Cerebellar nuclear complex (tissue), 1 donor: ENCODE measurements at places on chromosomes 16 and 17.

- no peak for DNase-seq
Measured at GRCh38 chr17:73684183-73684582, 39.9 kb upstream of the SDK2 start.

DNA sequence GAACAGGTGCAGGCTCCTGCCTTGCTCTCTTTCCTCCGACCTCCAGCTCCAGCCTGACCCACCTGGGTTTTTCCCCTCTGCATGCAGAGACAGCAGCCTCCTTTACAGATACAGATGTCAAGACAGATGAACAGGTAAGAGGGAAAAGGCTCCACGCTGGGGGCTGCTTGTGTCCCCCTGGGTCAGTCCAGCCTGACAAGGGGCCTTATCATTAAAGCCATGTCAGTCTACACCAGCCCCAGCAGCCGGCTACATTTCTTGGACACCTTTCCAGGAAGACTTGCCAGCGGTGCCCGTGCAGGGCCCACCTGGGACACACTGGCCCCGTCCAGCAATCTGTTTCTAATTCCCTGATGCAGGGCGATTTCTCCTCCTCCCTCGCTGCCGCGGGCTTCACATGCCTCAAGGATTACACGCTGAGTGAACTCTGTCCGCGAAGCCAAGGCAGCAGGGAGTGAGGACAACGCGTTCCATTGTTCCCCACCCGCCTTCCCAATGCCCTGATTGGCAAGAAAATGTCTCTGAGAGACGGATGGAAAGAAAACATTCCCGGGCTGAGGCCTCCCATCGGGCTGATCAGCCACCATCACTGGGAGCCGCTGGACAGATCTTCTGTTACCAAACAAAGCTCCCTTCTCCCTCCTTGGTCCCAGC is 184.7 kb downstream of the C16orf95 start:
- DNase-seq, result no peak

- DNase-seq, result no peak
Measured at GRCh38 chr16:4599037-4599436, 15.7 kb downstream of the UBALD1 start.

DNA sequence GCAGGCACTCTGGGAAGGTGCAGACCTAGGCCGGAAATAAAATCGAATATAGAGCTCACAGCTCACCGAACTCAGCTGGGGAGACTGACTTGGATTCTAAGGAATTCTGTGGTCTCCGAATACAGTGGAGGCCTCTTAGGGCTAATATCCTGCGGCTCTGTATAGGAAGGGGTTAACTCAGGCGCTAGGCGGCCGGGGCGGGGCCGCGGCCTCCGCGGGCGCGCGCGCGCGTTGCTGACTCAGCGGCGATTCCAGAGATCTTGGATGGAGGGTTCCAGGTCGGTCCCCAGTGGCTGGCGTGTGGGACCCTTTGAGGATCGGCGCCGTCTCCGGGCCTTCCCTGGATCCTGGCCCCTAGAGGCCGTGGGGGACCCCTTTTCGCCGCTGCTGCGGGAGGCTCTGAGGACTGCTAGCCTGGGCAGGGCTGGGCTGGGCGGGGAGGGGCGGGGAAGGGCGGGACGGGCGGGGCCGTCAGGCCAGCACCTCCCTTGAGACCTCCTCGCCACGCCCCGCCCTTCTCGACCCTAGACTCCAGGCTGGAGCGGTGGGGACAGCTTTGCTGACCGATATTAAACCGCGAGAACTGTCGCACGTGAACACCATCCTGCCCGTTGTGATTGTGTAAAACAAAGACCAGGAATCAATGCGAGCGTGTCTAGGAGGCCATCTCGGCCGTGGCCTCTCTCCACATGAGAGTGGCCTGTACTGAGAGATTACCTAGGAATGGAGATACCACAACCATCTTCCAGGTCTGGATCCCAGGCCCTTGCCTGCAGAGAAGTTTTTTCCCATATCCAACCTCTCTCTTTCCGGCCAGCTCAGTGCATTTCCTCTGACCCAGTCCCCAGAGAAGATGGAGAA is 1.4 kb upstream of the PLEKHH3 start:
- DNase-seq, result peak; percentile 72

DNA sequence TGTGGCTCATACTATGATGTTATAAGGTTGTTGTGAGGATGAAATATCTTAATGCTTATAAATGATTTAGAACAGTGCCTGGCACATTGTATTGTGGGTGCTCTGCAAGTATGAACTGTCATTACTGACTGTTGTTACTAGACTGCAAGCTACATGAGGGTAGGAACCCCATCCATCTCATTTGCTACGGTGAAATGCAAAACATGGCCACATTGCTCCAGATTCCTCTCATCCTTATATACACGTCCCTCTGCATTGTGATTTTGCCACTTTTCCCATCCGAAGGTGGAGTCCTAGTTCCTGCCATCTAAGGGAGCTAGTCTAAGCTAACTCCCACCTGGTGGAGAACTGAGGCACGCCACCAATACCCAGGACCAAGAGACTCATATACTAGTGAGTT is 29.8 kb downstream of the HSBP1 start:
- no peak for DNase-seq

DNA sequence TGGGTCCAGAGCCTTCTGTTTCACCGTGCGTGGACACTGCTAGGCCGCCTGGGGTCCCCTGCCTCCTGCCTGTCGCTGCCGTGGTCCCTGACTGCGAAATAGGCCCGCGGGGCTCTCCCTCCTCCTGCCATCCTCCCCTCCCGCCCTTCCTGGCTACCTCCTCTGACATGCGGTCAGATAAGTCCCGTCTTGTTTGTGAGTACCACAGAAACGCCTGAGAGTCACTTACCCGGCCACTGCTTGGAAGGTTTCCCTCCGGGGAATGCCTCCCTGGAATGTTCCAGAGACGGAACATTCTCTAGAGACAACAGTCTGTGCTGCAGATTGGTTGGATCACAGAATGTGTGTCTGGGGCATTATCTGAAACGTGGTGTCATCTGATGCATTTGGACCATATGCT is 22.7 kb downstream of the CIBAR2 start:
- no peak for DNase-seq

- DNase-seq, result no peak
Measured at GRCh38 chr17:50576864-50577263, 16.3 kb downstream of the CACNA1G start.

GRCh38 chr16:57627184-57627871 is 1.1 kb upstream of the ADGRG1 start:
- no peak for DNase-seq

DNA sequence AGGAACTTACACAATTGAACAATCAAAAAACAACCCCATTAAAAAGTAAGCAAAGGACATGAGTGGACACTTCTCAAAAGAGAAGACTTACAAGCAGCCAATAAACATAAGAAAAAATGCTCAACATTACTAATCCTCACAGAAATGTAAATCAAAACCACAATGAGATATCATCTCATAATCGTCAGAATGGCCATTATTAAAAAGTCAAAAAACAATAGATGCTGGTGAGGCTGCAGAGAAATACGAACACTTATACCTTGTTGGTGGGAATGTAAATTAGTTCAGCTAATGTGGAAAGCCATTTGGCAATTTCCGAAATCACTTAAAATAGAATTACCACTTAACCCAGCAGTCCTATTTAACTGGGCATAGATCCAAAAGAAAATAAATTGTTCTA is 301.9 kb upstream of the KCNJ16 start:
- no peak for DNase-seq

- no peak for DNase-seq
Measured at GRCh38 chr17:62882284-62882683, 74.2 kb upstream of the MARCHF10 start.

DNA sequence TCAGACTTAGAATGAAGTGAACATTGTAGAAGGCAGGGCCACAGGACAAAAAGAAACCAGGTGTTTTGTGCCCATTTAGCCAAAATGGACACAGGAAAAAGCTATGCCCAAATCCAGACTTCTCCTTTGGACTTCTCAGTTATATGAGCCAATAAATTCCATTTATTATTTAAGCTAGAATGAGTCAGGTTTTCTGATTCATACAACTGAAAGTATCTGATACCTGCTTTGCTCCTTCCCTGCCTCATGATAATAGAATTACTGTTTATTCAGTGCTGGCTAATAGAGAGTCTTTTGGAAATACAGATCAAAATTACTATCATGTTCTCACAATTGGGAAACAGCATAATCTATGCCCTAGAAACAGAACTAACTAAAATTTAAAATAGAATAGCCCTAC is 8.7 kb upstream of the CPD start:
- DNase-seq, result no peak

DNA sequence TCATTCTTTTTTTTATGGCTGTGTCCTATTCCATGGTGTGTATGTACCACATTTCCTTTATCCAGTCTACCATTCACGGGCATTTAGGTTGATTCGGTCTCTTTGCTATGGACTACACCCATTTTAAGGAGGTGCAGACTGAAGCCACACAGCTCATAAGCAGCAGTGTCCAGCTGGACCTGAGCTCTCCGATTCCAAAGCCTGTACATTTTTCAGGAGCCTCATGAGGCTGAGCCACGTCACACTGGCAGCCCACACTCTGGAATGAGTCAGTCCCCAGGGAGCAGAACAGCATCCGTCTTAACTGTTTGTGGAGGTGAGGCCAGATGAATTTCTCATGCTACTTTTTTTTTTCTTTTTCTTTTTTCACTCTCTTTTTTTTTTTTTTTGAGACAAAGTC is 116.1 kb downstream of the C16orf95 start:
- DNase-seq, result no peak

- no peak for DNase-seq
Measured at GRCh38 chr16:73385696-73386095, 337.8 kb upstream of the ZFHX3 start.

- no peak for DNase-seq
Measured at GRCh38 chr17:61984821-61985220, 57.0 kb upstream of the INTS2 start.

GRCh38 chr17:40356990-40357881 is 7.3 kb downstream of the GJD3 start:
- DNase-seq, result no peak

GRCh38 chr17:49595980-49596379 is 20.3 kb downstream of the NXPH3 start:
- DNase-seq, result no peak

DNA sequence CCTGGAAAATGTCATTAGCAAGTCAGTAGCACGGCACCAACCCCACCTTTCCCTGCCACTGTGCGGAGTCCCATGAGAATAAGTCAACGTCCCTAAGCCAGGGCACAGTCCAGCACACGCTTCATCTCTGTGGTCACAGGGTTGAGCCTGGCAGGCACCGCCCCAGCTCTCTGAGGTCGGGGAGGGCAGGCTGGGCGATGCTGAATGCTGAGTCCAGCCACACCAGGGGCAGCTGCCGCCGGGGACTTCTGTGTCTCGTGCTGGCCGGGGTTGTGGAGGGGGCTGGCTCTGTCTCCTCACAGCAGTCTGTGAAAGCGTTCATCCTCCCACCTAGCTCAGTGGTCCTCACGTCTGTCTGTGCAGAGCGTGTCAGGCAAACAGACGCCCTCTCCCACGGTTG is 53.2 kb downstream of the BANP start:
- DNase-seq, result no peak

DNA sequence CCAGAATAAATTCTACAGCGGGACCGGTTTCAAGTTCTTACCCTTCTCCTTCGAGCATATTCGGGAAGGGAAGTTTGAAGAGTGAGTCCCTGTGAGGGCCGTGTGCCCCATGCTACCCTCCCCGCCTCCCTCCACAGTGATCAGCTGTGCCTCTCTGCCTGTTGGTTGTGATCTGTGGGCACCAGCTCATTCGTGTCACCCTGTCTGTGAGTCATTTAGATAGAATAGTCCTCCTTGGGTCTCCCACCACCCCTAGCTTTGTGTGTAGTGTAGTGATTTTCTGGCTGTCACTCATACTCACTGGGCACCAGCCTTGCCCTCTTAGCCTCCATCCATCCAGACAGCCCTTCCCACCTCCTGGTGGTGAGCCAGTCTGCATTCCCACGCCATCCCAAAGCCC is 15.0 kb upstream of the NAGLU start:
- no peak for DNase-seq

DNA sequence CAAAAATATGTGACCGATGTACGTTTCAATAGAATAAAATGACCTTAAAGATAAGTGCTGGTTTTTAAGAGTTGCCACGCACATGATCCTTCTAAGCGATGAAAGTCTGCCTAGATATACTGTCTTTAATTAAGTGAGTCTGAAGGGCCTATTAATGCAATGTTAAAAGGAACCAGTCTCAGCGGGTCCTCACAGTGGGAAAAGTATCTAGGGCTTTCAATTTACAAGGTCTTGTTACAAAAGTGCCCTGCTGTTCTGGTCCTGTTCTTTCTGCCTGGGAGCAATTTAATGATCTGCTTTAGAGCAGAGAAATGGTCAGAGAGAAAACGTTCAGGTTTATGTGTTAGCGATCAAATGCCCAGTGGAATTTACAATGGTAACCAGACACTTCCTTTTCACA is 864.0 kb downstream of the KCNJ2 start:
- DNase-seq, result no peak

- DNase-seq, result no peak
Measured at GRCh38 chr17:46212634-46213435, 19.6 kb upstream of the KANSL1 start.

DNA sequence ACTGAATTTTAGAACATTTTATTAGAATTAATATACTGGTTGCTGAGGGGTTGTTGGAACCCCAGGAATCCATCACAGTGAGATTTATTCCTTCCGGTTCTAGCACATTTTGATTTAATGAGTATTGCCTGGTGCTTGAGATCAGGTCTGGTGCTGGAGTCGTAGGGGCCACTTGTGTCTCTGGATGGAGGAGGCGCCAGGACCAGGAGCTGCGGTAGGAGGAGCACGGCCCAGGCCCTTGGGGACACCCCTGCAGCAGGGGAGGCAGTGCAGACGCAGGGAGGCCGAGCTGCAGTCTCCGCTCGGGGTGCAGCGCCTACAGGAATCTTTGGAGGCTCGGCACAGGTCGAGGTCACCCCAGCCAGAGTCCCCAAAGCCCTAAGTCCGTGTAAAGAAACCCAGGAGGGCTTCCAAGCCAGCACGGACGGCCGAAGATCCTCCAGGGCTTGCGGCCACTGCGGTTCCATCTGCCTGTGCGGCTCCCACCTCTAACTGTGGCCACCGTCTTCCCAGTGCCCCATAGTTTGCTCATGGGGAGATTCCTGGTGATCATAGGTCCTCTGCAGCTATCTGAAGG is 66.2 kb upstream of the CREBBP start:
- DNase-seq, result no peak
